ENCODE measurements at places on chromosomes 4 and X. TPM values are rescaled to one million over a fixed set of nuclear protein-coding genes. Genes with fewer than 3 reads are reported as not detected.

GRCh38 chr4:141636771-141637460 is 533 bp downstream of the IL15 start:
- H3K4me3 ChIP-seq: peak overlapping the region; percentile 88
- DNase-seq: peak; percentile 77
- no peaks in the 10 kb centered on the region for H3K27me3 ChIP-seq
- H3K36me3 ChIP-seq: no peaks in the 10 kb centered on the region
- H3K4me1 ChIP-seq: peaks cover 9% of the 10 kb centered on the region

SGMS2 gene
- total RNA-seq: 67.8 TPM

RADX gene
- 2.4 TPM for total RNA-seq

DNA sequence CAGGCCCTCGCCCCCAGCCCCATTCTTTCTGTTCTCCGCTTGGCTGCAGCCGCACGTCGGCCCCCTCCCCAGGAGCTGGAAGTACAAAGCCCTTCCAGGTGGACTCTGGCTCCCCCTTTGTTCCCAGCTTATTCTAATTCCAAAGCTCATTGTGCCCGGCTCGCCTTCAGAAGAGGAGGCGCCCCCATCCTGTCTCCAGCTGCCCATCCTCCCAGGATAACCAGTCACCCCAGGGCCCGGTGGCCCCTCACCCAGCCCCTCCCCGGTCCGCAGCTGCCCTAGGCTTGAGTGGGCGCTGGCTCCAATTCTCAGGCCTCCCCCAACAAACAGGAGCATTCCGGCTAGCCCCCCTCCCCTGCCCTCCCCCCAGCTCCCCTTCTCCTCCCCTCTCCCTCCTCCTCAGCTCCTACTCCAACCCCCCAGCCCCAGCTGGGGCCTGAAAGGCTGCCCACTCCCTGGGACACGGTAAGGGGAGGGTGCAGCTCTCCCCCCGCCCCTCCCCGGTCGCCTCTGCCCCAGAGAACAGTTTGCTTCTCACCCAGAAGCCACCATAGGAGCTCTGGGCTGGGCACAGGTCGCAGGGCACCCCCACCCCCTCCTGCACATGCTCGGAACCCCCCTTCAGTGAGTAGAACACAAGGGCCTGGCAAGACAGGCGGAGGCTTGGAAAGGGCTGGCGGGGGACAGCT is 3.1 kb upstream of the SLC6A8 start:
- H3K4me3 ChIP-seq: no peak overlapping the region
- no peaks in the 10 kb centered on the region for H3K27me3 ChIP-seq
- no peaks in the 10 kb centered on the region for H3K4me1 ChIP-seq
- H3K27ac ChIP-seq: no peak overlapping the region
- DNase-seq: peak; percentile 13

DNA sequence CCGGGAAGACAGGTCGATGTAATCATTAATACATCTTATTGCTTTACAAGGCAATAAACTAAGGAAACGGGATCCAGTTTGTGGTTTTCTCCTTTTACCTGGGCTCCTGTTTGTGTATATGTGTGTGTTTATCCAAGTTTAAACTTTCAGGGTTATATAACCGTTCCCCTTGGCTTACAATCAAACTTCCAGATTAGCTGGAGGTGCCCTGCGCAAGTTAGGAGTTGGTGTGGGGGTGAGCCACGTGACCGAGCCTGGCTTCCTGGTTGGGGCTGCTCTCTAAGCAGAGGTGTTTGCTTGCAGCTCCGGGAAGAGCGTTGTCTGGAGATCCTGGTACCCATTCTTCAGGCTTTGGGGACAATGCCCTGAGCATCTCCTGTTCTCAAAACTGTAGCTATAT is 129.2 kb downstream of the FHDC1 start:
- no peak overlapping the region for H3K27ac ChIP-seq
- no peak for DNase-seq
- H3K27me3 ChIP-seq: no peaks in the 10 kb centered on the region

DNA sequence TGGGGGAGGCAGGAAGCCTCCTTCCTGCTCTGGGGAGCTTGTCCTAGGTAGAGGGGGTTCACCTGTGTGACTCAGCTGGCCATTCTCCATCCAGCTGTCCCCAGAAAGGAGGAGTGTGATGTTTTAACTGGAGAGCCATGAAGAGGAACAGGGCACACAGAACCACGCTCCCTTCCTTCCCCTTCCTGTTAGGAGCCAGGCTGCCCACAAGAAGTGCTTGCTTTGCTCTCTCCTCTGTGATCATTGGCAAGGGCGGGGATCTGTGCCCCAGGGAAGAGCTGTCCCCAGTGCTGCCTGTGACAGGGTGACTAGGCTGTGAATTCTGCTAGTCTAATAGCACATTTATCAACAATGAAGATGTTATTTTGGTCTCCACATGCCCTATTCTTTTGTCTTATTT is 169.6 kb upstream of the GATB start:
- no peak overlapping the region for H3K4me3 ChIP-seq
- no peaks in the 10 kb centered on the region for H3K27me3 ChIP-seq
- no peak for DNase-seq
- H3K27ac ChIP-seq: no peak overlapping the region
- no peaks in the 10 kb centered on the region for H3K36me3 ChIP-seq

DNA sequence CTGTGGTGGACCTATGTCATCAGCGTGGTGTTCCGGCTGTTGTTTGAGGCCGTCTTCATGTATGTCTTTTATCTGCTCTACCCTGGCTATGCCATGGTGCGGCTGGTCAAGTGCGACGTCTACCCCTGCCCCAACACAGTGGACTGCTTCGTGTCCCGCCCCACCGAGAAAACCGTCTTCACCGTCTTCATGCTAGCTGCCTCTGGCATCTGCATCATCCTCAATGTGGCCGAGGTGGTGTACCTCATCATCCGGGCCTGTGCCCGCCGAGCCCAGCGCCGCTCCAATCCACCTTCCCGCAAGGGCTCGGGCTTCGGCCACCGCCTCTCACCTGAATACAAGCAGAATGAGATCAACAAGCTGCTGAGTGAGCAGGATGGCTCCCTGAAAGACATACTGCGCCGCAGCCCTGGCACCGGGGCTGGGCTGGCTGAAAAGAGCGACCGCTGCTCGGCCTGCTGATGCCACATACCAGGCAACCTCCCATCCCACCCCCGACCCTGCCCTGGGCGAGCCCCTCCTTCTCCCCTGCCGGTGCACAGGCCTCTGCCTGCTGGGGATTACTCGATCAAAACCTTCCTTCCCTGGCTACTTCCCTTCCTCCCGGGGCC is 1.2 kb downstream of the GJB1 start:
- H3K36me3 ChIP-seq: no peaks in the 10 kb centered on the region
- H3K4me3 ChIP-seq: no peak overlapping the region
- H3K27me3 ChIP-seq: no peaks in the 10 kb centered on the region

XAGE1A gene
- total RNA-seq: 0.75 TPM

- H3K4me1 ChIP-seq: no peaks in the 10 kb centered on the region
- H3K27ac ChIP-seq: no peak overlapping the region
- no peaks in the 10 kb centered on the region for H3K36me3 ChIP-seq
- H3K4me3 ChIP-seq: no peak overlapping the region
- DNase-seq: no peak
Observed at GRCh38 chr4:159451006-159451405, 348.1 kb downstream of the RAPGEF2 start.

GRCh38 chr4:89109841-89110540 is 1.3 kb upstream of the TIGD2 start:
- DNase-seq: no peak
- H3K4me3 ChIP-seq: peak overlapping the region; percentile 87
- H3K27me3 ChIP-seq: no peaks in the 10 kb centered on the region
- H3K36me3 ChIP-seq: no peaks in the 10 kb centered on the region
- peaks cover 13% of the 10 kb centered on the region for H3K4me1 ChIP-seq

SLC26A1 gene
- total RNA-seq: 0.20 TPM

GRCh38 chrX:45110494-45110893 is 90.2 kb downstream of the DIPK2B start:
- H3K4me3 ChIP-seq: no peak overlapping the region
- no peak overlapping the region for H3K27ac ChIP-seq
- H3K36me3 ChIP-seq: peaks cover 10% of the 10 kb centered on the region

GRCh38 chrX:27391623-27392022 is 71.5 kb downstream of the PPP4R3C start:
- no peaks in the 10 kb centered on the region for H3K36me3 ChIP-seq
- H3K4me1 ChIP-seq: no peaks in the 10 kb centered on the region
- H3K27me3 ChIP-seq: no peaks in the 10 kb centered on the region
- no peak overlapping the region for H3K4me3 ChIP-seq

DNA sequence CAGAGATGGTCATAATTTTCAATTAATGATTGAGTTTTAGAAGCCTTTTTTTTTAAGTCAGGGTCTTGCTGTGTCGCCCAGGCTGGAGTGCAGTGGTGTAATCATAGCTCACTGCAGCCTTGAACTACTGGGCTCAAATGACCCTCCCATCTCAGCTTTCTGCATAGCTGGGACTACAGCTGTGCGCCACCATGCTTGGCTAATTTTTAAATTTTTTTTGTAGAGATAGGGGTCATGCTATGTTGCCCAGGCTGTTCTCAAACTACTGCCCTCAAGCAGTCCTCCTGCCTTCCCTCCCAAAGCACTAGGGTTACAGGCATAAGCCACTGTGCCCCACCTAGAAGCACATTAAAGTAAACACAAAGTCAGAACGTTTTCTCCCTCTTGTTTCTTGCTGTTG is 51.7 kb downstream of the HTT-AS start:
- no peaks in the 10 kb centered on the region for H3K36me3 ChIP-seq
- H3K27ac ChIP-seq: no peak overlapping the region
- no peak for DNase-seq
- no peaks in the 10 kb centered on the region for H3K4me1 ChIP-seq

DNA sequence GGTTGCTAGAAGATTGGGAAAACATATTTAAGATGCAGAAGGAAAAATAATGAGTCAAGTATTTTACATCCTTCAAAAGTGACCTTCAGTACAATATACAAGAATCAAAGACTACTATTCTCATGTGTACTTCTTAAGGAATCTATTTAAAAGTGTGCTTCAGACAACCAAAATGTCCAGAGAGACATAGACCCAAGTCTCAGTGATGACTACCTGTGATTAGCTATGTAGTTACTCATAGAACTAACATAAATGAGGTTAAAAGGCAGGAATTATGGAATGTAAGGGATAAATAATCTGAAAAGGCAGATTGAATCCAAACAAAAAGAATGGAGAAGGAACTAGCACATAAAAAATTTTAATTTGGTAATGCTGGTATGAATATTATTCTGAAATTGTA is 634.7 kb upstream of the FAM241A start:
- H3K27me3 ChIP-seq: no peaks in the 10 kb centered on the region
- H3K27ac ChIP-seq: no peak overlapping the region
- DNase-seq: no peak

GRCh38 chr4:75327804-75328512 is 186.2 kb downstream of the RCHY1 start:
- DNase-seq: no peak
- no peaks in the 10 kb centered on the region for H3K4me1 ChIP-seq
- H3K27ac ChIP-seq: no peak overlapping the region
- no peak overlapping the region for H3K4me3 ChIP-seq
- no peaks in the 10 kb centered on the region for H3K27me3 ChIP-seq

DNA sequence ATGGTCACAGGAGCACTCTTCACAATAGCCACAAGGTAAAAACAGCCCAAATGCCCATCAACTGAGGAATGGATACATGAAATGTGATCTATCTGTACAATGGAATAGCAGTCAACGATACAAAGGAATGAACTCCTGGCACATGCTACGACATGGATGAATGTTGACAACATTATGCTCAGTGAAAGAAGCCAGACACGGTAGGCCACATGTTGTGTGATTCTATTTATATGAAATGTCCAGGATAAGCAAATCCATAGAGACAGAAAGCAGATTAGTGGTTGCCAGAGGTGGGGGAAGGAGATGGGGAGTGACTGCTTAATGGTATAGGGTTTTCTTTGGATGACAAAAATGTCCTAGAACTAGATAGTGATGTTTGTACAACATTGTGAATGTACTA is 58.7 kb upstream of the GPM6B start:
- H3K27ac ChIP-seq: no peak overlapping the region
- no peak overlapping the region for H3K4me3 ChIP-seq
- no peak for DNase-seq
- no peaks in the 10 kb centered on the region for H3K27me3 ChIP-seq

DNA sequence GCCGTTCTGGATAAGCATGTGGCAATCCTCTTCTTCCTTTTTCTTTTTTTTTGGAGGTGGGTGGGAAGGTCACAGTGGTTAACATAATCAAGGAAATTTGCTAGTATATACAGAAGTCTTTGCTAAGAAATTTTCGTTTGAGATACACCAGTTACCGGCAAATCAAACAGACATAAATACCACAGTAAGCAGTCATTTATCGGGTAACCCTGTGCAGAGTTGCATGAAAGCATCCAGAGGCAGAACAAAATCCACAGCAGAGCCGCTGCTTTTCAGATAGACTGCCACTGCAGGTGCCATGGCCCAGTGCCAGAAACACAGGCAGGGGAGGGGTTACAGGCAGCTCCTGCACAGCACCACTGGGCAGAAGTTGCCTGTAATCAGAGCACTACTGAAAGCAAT is 179.1 kb upstream of the MAB21L2 start:
- H3K4me1 ChIP-seq: peaks cover 4% of the 10 kb centered on the region
- no peak overlapping the region for H3K4me3 ChIP-seq
- H3K27ac ChIP-seq: no peak overlapping the region
- DNase-seq: no peak

SHROOM4 gene
- 43.5 TPM for total RNA-seq

- H3K27me3 ChIP-seq: no peaks in the 10 kb centered on the region
- H3K4me1 ChIP-seq: no peaks in the 10 kb centered on the region
- no peak overlapping the region for H3K4me3 ChIP-seq
- H3K36me3 ChIP-seq: no peaks in the 10 kb centered on the region
- peak overlapping the region; percentile 67 for H3K27ac ChIP-seq
Observed at GRCh38 chr4:108535757-108536156, 84.6 kb upstream of the RPL34 start.

DNA sequence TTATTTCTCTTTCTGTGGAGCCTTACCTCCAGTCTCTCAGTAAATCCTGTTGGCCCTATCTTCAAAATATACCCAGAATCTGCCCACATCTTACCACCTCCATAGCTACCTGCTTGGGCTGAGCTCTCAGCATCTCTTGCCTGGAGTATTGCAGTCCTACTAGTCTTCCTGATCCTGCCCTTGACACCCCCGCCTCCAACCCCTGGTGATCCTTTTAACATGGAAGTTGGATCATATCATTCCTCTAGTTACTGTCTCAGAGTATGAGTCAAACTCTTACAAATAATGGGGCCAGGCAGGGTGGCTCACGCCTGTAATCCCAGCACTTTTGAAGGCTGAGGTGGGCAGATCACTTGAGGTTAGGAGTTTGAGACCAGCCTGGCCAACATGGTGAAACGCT is 43.1 kb upstream of the SETD7 start:
- H3K27ac ChIP-seq: no peak overlapping the region
- H3K4me3 ChIP-seq: no peak overlapping the region
- DNase-seq: no peak

MBNL3 gene
- 22.9 TPM for total RNA-seq

RNF128 gene
- total RNA-seq: 18.1 TPM

SMPX gene
- total RNA-seq: not detected

FAM50A gene
- 82.0 TPM for total RNA-seq

C1QTNF7 gene
- total RNA-seq: 15.1 TPM

- no peak for DNase-seq
- no peaks in the 10 kb centered on the region for H3K4me1 ChIP-seq
- no peak overlapping the region for H3K4me3 ChIP-seq
- no peaks in the 10 kb centered on the region for H3K36me3 ChIP-seq
- no peak overlapping the region for H3K27ac ChIP-seq
- no peaks in the 10 kb centered on the region for H3K27me3 ChIP-seq
Observed at GRCh38 chrX:129769467-129770154, 10.1 kb upstream of the SASH3 start.

Measured in upper lobe of right lung (tissue), 1 donor.